ENCODE measurements at places on chromosomes 2 and 18. TPM values are rescaled to one million over a fixed set of nuclear protein-coding genes. Genes with fewer than 3 reads are reported as not detected.

- no peak for DNase-seq
Measured at GRCh38 chr2:209236377-209236776, 187.5 kb upstream of the MAP2 start.

GRCh38 chr2:46267616-46268015, 29.6 kb upstream of the EPAS1 start:
- no peak for DNase-seq

GRCh38 chr2:56182420-56182819, 1.4 kb upstream of the CCDC85A start:
- DNase-seq = no peak

The CAPN13 gene
- total RNA-seq = not detected

The POTEI gene
- 0.06 TPM for total RNA-seq

All from aorta (tissue), 5 donors.